ENCODE measurements at places on chromosomes 3 and 15.

DNA sequence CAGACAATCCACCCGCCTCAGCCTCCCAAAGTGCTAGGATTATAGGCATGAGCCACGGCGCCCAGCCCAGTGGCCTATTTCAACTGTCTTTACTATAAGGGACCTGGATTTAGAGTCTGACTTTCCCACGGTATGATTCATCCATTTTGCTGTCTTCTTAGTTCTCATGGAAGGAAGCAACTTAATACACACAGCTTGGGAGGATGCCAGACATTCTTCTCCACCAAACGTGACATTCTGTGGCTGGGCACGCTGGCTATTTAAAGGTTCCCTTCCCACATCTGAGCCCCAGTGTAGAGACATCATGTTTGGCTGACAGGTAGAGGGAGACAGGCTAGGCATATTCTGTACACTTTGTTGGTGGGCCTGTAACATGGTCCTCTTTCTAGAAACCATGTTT lies 26.2 kb downstream of the FAM43A start:
- peak; percentile 32 for DNase-seq

DNA sequence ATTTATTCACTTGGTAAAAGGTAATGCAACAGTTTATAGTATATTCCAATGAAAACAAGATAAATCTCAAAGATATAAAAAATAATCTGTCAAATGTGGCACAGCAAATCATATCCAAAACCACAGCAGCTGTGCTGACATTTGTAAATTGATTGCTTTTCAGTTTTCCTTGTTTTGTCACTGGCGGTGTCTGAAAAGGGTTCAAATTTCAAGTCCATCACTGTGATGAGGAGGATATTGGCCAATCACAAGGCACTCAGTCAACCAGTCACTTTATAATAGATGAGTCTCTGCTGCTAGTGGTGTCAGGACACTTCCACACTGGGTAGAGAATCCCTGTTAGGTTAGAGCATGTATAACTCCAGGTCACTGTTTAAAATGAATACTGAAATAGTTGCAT lies 154.8 kb downstream of the SLC9A9 start:
- no peak for DNase-seq

DNA sequence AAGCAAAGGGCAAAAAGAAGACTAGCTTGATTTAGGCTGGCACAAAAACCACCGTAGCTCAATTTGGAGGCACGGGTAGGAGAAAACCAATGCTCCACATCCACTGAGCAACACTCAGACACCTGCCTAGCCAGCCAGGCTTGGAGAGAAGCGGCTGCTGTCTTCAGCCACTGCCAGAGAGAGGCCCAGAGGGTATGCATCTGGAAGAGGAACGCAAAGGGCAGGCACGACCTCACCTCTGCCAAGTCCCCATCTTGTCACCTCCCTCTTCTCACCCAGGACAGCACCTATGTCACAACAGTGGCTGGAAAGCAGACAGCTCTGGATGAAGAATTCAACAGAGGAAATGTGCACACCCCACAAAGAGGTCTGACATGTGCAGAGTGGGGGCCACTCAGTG lies 93.5 kb downstream of the ADAMTS17 start:
- no peak for DNase-seq

DNA sequence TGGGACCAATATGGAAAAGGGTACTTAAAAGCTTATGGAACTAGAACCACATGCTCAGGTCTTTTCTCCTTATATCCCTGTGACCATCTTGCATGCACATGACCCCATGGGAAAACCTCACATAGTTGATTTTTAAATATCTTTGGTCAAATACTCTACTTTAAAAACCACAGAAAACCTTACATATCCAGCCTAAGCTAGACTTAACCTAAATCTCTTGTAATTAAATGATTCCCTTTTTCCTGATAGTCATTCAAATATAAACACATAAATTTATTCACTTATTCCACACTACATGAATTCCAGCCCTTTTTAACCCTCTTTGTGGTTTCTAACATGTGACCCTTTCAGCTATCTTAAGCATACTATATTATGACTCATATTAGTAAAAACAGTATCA lies 46.8 kb downstream of the DNAJC13 start:
- peak; percentile 39 for DNase-seq

DNA sequence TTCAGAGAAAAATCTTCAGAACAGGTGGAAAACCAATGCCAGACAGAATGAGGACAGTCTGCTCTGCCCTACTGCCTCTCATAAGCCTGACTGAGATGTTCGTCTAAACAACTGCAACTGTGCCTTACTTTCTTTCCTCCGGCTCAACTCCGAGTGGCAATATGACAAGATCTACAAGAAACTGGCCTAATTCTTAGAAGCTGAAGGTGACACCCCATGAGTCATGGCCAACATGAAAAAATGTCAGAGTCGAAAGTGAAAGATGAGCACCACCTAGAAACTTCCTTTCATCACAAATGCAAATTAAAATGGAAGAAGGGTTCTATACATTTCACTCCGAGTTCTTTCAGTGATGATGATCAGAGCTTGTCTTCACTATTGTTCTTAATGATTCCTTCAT lies 12.9 kb downstream of the PCYT1A start:
- DNase-seq = no peak

- no peak for DNase-seq
These were observed 21.6 kb downstream of the IQSEC1 start for GRCh38 chr3:13051581-13051980.

DNA sequence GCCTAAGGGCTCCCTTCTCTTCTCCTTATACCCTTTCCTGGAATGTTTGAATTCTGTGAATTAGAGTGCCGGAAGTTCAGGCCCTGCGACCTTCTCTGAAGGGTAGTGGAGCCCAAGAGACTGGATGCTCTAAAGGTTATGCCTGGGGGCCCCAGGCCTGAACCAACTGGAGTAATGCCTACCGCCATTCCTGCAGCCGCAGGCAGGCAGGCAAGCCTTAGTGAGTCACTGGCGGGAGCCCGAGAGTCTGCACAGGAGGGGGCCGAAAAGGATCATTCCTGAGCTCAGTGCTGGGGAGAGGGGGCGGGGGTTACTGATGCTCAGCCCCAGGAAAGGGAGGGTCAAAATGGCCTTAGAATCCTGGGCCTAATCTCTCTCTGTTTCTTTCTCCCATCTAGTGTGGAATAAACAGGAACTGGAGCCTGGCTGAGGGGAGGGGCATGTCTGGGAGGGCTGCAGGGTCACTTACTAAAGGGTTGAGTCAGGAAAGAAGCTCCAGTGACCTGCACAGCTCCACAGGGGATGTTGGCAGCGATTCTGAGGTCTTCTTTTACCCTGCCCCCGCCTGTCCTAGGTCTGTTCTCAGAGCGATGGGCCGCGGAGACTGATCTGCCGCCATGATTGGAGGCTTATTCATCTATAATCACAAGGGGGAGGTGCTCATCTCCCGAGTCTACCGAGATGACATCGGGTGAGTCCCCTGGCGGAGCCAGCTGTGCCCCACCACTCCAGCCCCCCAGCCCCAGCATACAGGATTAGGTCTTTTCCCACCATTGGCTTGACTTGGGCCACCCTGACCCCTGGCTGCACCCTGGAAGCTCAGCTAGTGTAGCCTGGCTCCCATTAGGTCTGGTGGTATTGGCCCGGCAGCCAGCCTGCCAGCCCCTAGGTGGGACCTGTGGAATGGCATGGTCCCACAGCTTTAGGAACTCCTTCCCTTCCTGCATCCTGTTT lies 2.0 kb downstream of the AP2M1 start:
- peak; percentile 90 for DNase-seq

DNA sequence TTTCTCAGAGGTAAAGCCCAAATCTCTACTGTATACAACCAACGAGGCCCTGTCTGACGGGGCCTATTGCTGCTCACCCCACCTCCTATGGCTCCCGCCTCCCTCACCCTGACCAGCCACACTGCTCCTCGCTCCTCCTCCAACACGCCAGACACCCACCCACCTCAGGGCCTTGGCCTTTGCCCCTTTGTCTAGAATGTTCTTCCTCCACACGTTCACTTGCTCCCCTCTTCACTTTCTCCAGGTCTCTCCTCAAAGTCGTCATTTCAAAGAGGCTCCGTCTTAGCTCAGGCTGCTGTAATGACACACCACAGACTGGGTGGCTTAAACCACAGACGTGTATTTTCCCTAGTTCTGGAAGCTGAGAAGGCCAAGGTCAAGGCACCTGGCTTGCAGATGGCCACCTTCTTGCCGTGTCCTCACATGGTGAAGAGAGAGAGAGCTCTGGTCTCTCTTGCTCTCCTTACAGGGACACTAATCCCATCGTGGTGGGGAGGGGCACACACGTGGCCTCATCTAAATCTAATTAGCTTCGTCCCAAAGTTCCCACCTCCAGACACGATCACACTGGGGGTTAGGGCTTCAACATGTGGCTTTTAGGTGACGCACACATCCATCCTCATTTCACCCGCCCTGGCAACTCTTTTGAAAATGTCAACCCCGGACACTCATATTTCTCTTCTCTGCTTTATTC lies 98.2 kb downstream of the TLE3 start:
- DNase-seq = no peak

DNA sequence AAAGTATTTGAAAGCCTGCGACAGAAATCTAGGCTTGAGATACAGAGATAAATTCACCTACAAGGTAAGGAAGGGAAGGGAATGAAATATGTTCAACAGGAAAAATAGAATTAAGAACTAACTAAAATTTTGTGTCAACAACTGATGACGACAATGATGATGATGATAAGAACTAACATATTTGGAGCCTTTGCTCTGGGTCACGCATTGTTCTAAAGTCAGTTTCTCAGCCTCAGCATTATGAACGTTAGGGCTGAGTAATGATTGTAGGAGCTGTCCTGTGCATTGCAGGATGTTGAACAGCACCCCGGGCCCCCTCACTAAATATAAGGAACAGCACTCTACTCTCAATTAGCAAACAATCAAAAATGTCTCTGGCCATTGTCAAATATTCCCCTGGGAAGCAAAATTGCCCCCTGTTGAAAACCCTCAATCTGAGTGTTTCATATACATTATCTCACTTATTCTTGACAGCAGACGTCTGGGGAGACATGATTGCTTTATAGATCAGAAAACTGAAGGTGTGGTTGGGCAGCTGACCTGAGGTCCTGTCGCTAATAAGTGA lies 88.5 kb downstream of the ERC2 start:
- no peak for DNase-seq

- no peak for DNase-seq
These were observed 253.1 kb downstream of the NLGN1 start for GRCh38 chr3:173650596-173650995.

DNA sequence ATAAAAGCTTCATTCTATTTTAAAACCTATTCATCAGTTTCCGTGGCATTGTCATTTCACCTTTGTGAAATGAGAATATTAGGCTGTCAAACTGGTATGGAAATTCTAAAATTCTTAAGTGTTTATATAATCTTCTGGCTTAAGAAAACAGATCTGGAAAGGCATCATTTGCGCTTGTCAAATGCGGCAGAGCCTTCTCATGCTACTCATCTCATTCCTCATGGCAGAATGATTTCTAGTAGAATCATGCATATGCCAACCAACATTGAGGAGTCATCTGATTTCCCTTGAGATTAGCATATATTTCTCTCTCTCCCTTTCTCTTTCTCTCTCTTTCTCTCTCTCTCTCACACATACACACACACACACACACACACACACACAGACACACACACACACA lies 48.8 kb downstream of the STRIT1 start:
- DNase-seq = no peak

- no peak for DNase-seq
These were observed 26.9 kb downstream of the RAB11A start for GRCh38 chr15:65896236-65896635.

DNA sequence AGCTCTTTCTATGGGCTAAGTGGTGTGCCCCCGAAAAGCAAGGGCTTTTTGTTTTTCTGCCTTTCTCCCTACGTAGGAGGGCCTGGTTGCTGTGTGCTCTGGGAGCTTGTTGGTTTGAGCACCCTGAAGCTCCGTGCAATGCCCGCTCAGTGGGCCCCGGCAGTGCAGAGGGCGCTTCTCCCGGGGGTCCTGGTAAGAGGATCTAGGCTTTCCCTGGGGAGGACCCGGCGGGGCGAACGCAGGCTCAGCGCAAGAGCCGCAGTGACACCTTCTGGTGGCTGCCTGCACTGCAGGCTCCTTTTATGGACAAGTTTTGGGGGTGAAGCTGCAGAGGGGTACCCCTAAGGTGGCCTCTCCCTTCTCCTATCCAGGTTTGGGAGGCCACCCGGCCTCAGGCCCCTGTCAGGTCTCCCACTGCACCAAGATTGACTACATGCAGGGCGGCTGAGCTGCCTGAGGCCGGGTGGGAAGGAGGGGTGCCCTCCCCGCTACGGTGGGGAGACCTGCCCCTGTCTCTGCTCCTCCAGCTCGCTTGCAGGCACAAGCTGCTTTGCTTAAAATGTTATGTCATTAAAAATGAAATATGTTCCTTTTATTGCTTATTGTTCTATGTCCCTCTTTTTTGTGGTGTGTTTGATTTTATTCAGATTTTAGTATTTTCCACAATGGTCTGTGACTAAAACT lies 387.9 kb downstream of the GABRG3 start:
- DNase-seq = no peak

DNA sequence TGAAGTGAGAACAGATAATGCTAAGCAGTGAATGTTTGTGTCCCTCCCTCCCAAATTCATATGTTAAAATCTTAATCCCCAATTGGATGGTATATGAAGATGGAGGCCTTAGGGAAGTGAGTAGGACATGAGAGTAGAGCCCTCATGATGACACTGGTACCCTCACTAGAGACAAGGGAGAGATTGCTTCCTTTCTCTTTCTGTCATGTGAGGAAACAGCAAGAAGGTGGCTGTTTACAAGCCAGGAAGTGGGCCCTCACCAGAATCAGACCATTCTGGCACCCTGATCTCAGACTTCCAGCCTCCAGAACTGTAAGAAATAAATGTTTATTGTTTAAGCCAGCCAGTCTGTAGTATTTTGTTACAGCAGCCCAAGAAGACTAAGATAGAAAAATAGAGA lies 209.5 kb downstream of the SATB1 start:
- no peak for DNase-seq

DNA sequence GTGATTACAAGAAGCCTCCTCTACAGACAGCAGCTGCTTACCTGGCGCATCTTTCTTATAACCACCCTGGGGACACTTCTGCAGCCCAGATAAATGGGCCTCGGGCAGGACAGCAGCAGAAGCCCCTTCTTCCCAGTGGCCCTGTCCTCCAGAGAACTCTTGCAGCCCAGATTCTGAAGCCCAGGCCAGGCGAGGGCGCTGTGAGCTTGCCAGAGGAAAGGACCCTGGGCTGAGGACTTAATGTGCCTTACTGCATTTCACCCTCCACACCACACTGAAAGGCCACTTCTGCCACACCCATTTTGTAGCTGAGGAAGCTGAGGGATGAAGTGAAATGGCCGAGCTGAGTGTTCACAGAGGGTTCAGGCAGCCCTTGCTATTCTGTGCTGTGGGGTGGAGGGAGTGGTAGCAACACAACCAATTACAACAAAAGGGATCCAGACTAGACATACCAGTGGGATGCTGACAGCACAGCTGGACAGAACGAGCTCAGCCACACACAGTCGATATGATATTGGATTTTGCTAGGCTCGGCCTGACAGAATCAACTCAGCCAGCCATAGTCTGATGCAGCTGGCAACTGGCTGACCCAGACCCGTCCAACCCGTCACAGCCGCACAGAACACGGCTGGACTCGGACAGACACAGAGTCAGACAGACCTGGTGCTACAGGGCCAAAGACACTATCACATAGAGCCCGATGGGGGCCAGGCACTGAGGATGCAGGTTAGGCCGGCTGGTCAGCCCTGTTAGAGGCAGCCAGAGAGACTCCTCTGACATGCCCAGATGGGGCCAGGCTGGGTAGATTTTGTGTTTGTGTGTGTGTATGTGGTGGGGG lies 7.3 kb downstream of the ACOX2 start:
- DNase-seq = no peak

All from AG08396 (cell line).